ENCODE measurements at places on chromosomes 11 and 22.

DNA sequence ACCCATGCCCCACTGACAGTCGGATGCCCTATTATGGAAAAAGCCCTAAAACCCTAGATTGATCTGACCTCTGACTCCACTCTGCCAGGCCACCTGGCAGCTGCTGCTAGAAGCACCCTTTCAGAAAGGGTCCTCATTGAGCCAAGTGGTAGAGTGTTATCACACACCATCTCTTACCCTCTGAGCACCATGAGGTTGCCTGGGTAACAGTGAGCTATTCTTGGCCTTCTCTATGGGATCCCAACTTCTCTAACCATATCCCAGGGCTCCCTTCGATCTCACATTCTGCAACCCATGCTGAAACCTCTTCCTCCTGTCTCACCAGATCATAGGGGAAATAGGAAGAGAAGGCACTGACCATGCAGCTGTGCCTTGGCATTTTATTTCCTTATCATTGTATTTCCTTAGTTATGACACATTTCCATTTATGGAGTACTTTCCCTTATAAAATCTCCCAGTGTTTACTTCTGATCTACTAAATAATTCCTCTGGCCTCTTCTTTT, 52.7 kb downstream of the MPPED2 start:
- DNase-seq = no peak

GRCh38 chr11:2528301-2529050, 83.7 kb downstream of the KCNQ1 start:
- no peak for DNase-seq

DNA sequence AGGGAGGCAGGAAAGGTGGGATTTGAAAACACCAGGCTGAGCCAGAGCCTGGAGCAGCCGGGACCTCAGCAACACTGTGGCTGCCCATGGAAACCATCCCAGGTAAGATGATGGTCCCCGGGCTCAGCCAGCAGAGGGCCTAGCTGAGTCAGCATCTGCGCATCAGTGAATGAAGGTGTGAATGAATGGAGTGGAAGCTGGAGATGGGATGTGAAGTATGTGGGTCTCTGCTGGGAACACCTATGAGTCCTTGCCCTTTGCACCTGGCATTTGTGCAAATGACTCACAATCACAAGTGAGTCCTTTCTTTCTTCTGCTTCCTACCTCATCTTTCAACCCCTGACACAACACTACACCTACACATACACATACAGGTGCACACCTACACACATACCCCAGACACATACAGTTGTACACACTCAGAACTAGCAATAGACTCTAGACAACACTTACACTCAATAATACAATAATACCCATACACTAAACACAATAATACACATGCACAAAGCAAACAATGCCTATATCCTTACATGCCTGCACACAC, 62.8 kb upstream of the PRDM11 start:
- DNase-seq = no peak

DNA sequence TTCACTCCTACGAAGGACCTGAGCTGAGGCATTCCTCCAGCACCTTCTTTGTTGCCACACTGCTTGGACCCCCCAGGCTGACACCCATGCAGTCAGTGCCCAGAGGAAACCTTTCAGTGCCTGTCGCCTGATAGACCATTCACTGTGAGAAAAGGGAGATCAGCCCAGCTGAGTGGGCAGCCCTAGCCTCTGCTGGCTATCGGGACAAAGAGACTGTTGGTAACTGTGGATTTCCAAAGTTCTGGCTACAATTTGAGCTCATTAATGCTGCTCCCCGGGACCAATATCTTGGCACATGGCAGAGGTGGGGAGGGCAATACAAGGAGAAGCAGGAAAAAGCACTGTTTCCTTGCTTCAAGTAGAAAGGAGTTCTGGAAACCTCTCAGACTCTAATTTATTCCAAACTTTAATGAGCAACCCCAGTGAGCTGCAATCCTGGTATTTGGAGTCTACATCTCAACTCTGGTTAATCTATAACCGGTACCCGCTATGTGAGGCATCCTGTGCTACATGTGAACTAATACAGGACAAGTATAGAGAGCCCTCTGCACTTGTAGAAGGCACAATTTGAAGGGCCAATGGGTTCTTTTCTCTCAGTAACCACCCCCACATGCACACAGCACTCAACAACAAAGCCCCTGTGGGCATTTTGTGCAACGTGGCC, 200.7 kb upstream of the NCAM1 start:
- no peak for DNase-seq

DNA sequence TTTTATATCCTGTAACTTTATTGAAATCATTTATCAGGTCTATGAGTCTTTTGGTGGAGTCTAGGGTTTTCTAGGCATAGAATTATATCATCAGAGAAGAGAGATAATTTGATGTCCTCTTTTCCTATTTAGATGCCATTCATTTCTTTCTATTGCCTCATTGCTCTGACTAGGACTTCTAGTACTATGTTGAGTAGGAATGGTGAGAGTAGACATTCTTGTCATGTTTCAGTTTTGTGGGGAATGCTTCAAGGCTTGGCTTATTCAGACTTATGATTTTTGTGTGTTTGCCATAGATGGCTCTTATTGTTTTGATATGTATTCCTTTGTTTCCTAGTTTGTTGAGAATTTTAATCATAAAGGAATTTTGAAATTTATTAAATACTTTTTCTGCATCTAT, 1078.3 kb downstream of the FAM181B start:
- no peak for DNase-seq

GRCh38 chr22:22556995-22557925, 1.8 kb downstream of the PRAME start:
- DNase-seq = no peak

DNA sequence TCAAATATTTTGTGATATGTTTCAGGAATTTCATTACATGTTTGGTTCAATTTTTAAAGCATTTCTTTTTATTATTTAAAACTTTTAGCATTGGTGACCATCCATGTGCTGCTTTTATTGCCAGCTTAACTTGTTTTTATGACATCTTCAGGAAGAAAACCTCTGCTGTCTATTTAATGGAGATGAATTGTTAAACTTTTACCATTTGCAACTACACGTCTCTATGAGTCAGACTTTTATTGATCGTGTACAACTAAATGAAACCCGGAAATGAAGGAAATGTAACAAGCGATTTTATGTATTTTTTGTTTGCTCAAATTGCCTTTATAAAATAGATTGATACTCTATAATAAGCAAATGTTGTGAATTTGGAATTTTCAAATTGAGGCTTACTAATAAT, 113.0 kb downstream of the PTPRJ start:
- no peak for DNase-seq

DNA sequence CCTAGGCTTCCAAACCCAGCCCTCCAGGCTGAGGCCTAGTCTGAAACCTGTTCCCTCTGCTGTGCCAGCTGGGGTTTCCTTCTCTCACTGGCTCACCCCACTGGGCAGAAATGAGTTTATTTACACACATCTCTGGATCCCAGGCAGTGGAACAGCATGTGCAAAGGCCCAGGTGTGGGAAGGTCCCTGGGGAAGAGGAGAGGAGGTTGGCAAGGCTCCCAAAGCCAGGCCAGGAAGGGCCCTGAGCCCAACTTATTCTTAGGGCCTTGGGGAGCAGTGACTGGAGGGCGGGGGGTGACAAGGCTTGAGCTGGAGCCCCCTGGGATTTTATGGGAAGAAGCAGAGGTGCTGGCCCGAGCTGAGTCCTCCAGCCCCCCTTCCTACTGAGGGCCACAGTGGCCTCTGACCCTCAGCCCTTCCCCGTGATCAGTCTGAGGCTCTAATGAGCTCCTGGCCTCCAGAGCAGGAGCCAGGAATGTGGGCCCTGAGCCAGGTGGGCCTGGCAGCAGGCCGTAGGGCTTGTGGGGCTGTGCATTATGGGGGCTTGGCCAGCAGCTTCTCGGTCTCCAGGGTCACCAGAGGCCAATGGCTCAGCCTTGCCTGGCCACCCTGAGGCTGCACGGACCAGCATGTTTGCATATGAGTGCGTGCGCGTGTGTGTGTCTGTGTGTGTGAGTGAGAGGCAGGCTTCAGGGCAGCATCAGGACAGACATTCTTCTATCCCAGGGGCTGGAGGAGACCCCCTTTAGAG, 2.9 kb downstream of the MYO7A start:
- no peak for DNase-seq

DNA sequence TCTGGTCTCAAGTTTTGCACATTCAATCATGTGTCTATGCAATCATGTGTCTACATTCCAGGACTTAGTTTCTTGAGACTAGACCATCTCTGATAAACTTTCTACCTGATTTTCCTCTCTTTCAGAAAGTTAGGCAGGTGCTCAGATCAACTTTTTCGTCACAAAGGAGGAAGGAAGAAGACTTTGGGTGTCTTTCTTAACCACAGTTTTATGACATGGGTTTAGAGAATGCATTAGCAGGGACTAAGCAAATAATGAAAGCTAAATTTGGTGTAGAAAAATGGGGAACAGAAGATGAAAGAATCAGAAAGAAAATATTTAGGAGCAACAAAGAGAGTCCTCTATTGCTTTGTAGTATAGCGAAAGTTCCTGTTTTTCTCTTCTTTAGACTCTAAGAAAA, 7.7 kb upstream of the GLYATL1B start:
- no peak for DNase-seq

DNA sequence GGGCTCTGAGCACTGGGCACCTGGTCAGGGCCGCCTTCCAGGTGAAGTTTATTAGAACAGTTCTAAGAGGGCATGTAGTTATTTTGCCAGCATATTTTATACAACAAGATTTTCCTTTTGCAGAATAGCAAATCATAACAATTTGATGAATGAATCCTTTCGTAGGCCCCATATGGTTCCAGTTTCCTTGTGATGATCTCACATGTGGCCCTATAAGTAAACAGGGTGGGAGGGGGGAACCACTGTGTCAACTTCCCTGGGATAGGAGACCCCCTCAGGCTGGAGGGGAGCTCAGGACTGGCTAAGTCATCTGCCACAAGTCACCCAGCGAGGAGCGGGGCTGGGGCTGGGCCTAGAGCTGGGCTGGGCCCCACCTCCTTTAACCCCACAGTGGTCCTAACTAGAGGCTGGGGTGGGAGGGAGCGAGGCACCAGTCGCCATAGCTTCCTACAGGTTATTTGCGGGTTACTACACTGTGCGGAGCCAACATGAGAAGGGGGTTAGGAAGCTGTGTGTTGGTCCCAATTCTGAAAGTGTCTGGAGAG, 4.2 kb downstream of the FBLN1 start:
- no peak for DNase-seq

DNA sequence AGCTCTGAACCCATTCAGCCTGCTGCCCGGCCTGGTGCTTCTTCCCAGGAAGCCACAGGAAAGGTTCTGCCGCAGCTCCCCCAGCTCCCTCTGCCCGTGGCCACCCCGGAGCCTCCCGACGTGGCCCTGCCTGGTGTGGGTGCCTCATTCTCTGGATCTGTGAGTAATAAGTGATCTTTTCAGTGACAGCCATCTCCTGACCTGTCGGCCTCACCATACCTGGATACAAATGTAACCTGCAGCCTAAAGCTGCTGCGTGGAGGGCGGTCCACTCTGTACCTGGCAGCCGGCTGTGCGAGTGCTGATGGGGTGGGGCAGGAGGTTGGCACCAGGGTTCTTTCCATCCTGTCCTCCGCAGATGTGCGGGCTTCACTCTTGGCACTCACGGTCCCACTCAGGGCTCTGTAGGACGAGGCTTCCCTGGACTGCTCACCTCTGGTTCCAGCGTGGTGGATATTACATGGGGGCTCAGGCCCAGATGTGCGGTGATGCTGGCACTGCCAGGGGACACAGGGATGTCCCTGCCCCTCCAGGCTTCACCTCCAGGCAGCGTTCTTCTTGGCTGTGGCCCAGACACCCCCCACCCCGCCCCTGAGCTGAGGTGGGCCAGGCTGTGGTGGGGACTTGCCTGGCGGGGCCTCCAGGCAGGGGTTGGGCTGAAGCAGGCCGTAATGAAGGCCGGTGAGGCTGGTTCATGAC, 748.5 kb downstream of the BRD1 start:
- no peak for DNase-seq

GRCh38 chr11:43222215-43222614, 89.6 kb upstream of the API5 start:
- DNase-seq = no peak

- no peak for DNase-seq
Measured at GRCh38 chr11:47248304-47248663, 330 bp downstream of the ACP2 start.

- no peak for DNase-seq
Measured at GRCh38 chr11:70032470-70032795, 45.7 kb upstream of the ANO1 start.

GRCh38 chr11:120565466-120566155, 54.1 kb downstream of the GRIK4 start:
- DNase-seq = no peak

DNA sequence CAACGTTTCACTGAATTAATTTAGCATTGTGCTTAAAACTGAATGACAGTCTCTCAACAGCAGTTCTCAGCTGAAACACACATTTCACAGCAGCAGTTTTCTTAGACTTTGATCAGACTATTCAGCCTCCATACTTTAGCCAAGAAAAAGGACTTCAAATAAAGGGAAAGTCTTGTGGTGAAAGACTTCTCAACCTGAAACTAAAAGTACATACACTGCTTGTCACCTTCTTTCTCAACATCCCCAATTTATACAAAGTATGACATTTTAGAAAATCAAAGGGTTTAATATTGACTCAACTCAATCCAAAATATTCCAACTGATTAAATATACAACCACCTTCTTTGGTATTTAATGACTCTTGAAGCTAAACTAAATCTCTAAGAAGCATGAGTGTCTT, 419.0 kb downstream of the LRRC4C start:
- no peak for DNase-seq

- no peak for DNase-seq
Measured at GRCh38 chr11:360326-361280, 8.7 kb upstream of the B4GALNT4 start.

- no peak for DNase-seq
Measured at GRCh38 chr11:116500947-116501602, 271.7 kb downstream of the BUD13 start.

DNA sequence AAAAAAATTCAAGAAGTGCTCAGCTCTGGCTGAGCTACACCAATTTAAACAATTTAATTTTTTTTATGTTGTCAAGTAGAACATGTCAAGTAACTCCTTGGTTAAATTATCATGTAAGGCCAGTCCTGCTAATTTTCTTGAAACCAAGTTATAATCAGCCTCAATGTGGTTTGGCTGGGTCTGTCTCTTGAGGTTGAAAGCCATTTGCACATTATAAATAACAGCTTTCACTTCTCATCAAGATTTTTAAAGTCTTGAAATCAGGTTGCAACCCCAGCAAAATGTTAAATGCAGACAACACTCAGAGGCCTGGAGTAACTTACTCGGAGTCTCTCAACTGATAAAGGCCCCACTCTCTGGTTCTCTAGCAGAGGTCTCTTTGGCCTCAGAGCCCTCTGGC, 324.4 kb downstream of the BRD1 start:
- no peak for DNase-seq

DNA sequence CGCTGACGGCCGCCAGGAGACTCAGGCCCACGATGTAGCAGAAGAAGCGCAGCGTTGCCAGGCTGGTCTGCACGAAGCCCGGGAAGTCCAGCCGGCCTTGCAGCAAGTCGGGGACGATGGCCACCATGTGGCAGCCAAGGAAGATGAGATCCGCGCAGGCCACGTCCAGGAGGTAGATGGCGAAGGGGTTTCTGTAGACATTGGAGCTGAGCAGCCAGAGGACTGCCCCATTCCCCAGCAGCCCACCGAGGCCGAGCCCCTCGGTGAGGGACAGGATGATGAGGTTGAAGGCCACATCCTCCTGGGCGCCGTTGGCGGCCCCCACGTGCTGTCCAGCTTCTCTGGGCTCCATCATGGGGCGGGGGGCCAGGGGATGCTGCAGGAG, 3.8 kb downstream of the MRGPRE start:
- DNase-seq = no peak

Data from stimulated activated CD4-positive, alpha-beta T cell treated with anti-CD3 and anti-CD28 coated beads, Interleukin-2, amount 100 ng/mL, for 48 hours (primary cell).